ENCODE measurements at places on chromosomes 1 and 21.
A peak's percentile ranks its signal among the peaks of the same experiment; 100 is the strongest.

- no peak for DNase-seq
Observed at GRCh38 chr21:41124641-41125201, 43.2 kb upstream of the BACE2 start.

DNA sequence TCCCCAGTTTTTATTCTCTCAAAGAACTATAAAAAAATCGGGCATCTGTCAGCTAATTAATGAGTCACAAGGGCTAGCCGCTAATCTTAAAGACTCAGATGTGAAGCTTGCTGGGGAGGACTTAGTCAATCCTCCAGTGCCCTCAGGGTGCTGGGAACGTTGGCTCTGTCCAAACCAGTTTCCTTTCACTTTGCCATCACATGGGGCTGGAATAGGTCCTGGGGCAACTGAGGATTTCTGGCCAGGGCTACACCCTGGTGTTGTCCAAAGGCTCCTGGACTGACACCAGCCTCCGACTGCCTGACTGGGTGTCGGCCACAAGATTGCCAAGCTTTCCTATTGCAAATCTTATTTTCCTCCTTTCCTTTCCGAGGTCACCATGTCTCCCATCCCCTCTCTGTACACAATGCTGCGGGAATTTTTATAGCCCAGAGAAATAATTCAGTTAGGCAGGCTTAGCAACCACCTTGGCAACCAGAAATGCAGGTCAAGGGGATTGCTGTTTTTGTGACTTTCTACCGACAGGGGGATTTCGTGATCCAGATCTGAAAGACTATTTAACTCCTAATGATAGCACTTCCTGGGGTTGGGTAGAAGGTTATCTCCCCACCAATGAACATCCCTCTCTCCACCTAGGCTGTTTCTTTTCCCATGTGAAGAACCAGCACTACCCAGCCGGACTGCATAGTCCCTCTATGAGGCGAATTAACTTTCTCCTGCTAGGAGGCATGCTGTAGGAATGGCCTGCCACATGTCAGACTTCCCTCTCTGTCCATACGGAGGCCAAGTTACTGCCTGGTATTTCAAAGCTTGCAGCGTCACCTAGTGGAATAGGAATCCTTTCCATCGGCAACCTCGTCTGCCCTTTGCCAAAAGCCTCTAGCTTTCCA lies 29.9 kb upstream of the CTBS start:
- DNase-seq, result peak; percentile 76

DNA sequence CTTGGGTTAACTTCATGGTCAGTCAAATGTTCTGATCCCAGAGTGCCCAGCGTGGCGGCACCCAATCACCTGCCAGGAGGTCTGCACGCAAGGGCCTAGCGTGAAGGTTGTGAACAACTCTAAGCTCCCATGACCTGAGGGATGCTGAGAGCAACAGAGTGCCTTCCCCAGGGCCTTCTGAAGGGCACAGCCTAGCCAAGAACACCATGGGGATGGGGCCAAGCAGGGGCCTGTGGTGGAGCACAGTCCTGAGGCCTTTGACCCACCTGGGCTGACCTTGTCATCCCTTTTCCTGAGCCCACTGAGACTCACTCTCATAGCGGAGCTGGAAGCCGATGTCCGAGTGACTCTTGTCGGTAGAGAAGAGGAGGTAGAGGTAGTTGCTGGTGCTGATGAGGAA lies 138.8 kb upstream of the HMGB4 start:
- no peak for DNase-seq

DNA sequence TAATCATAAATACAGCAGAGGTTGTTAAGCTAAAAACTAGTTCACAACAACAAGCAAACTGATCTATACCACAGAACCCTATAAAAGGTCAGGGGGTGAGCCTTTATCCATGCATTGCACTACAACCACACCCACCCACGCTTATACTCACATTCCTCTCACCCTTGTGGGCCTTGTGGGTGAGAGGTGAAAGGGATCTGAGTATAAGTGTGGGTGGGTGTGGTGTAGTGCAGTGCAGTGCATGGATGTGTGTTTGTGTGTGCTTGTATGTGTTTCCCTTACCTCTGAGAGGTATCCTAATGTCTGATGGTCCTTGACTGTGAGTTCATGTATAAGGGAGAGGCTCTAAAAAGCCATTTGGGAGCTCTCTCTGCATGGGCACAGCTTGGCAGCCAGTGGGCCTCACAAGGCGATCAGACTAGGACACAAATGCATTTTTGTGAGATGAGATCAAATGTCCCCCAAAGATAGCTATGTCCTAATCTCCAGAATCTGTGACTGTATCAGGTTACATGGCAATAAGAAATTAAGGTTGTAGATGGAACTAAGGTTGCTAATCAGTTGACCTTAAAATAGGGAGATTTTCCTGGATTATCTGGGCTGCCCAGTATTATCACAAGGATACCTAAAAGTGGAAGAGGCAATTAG lies 95.5 kb upstream of the DPT start:
- no peak for DNase-seq

DNA sequence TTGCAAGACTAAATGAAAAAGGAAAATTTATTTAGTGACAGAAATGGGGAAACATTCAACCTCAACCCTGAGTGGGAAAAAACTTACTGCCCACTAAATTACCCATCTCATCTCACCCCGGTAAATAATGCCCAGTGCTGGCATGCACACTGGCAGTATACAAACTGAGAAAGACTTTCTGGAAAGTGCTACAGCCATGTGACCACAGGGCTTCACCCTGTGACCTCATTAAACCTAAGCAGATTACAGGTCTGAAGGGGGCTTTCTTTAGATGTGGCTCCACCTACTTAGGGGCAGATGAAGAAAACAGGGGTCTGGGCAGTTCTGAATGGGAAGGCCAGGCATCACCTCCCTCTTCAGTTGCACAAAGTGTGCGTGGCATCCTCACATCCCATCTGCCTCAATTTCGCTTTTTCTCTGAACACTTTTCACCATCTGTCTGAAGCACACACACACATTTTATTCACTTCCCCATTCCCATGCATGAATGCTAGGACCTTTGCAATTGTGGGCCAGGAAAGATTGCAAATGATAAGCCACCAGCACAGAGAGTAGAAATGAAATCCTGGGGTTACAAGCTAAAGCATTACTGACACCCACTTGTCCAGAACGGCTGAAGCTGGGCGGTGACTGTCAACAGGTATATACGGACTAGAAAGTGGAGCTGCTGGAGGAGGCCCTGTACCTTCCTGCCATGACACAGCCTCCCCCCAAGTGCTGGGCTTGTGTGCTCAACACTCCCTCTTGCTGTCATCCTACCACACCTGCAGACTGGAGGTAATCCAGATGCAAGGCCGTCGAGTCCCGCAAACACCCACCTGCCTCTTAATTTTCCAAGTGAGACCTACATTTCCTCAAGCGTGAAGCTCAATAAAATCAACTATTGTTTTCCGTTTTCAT lies 2.7 kb downstream of the NADK start:
- DNase-seq, result no peak

DNA sequence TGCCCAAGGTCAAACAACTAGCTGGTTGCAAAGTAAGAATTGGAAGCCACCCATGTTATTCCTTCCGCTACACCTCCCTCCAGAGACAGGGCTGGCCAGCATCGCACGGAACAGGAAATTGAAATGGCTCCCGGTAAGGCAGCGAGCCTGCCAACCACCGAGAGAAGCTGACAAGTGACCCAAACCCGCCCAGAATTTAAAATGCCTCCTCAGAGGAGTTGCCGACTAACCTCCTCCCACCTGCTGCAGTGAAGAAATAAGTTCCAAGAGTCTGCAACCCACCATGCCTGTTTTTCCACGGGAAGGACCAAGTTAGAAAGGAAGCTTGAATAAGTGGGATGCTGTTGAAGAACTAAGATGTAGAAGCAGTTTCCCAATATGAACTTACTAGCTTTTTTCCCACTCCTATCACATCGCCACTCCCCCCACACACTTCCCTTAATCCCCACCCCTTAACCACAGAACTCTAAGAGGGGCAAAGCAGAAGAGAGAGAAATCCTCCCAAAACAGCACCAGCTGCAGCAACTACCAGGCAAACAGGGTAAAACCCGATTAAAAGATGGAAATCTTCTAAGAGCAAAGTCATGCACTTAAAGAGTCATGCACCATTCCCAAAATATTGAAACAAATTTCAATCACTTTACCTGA lies 78.6 kb downstream of the TIAM1 start:
- no peak for DNase-seq

DNA sequence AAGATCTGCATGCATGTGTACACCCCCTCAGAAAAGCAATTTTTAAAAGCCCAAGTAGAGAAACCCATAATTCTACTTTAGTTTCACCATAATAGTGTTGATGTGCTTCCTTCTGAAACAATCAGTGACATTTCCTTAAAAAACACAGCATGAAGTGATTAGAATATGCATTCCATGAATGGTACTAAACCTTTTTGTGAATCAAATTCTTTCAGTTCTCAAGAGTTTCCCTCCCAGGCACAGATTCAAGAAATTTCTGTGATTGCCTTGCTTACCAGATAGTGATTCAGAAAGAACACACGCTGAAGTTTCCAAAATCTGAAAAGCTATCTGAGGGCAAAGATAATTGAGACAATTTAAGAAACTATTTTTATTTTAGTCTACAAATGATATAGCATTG lies 136.4 kb upstream of the ADGRL2 start:
- no peak for DNase-seq

- no peak for DNase-seq
Observed at GRCh38 chr1:108686614-108687313, 5.3 kb upstream of the PRPF38B start.

DNA sequence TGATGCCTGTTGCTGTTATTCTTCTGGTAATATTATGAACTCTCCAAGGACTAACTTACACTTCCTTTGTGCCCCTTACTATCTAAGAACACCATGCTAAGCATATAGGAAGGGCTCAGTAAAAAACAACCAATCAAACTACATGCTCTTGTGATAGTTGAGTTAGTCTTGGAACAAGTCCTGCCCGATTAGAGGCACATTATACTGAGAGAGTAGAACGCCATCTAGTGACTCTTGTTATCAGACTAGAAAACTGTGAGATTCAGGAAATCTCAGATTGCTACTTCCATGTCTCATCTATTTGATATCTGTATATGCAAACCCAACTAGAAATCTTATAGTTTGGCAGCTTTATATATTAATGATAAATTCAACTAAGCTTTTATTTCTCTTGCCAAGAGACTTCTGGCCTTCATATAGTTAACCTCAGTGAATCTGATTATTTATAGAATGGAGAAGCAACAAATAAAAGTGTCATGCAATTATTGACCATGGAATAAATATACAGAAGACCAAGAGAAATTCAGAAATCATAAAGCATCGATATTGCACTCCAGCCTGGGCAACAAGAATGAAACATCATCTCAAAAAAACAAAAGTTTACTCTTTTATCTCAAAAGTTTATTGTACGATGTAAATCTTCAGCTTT lies 7.8 kb upstream of the SRRM1 start:
- DNase-seq, result no peak

DNA sequence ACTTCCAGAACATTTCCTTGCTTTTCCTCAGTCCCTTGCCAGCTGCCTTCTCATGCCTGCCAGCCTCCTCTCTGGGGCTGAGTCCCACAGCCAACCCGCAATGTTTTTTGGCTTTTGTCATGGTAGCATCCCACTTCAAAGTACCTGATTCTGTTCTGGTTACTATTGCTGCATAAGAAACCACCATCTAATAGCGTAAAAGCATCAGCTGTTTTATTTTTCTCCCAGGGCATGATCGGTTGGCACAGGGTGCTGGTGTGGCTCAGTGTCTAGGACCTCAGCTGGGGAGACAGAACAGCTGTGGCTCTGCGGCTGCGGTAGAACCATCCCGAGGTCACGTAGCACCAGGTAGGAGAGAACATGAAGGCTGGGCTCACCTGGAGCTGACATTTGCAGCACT lies 8.9 kb upstream of the PRMT2 start:
- DNase-seq, result no peak

DNA sequence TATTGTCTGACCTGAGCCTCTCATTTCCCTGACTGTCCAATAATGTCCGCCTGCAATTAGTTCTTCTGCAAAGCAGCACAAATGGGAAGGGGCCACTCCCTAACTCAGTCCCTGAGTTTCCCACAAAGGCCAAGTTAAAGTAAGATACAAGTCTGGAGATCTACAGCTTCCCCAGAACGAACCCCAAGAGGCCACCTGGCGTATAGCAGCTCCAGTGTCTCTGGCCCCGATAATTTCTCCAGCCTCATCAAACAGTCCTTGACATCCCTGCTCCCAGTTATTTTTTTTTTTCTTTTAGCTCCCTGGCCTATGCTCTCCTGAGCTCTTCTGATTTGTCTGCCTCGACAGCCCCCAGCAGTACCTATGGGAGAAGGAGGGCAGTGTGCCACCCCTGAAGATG lies 8.1 kb upstream of the ACKR1 start:
- DNase-seq, result no peak

DNA sequence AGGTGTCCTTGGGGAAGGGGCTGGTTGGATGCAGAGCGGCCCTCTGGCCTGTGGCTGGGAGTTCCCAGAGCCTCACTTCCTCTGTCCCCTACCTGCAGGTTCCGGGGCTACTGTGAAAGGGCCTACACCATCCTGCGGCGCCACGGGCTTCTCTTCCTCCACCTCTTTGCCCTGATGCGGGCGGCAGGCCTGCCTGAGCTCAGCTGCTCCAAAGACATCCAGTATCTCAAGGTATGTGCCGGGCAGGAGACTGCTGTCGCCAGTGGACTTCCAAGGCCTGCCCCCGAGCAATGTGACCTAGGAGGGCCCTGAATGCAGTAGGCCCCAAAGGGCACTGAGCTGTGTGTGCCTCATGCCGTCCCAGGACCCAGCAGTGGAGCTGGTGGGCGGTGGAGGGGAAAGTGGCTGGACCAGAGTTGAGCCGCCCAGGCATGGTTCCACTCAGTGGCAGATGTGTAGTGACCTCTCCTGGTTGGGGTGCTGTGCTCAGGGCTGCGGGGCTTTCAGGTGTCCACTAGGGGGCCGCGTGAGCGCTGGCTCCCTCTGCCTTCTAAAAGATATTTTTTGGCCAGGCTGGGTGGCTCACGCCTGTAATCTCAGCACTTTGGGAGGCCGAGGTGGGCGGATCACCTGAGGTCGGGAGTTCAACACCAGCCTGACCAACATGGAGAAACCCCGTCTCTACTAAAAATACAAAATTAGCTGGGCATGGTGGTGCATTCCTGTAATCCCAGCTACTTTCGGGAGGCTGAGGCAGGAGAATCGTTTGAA lies 73.4 kb downstream of the PIK3CD start:
- no peak for DNase-seq

GRCh38 chr1:165695031-165695430 lies 3.3 kb downstream of the ALDH9A1 start:
- DNase-seq, result no peak

GRCh38 chr1:241972703-241973369 lies 15.3 kb downstream of the BECN2 start:
- no peak for DNase-seq

- DNase-seq, result no peak
Observed at GRCh38 chr1:112256411-112256810, 139.6 kb upstream of the CTTNBP2NL start.

DNA sequence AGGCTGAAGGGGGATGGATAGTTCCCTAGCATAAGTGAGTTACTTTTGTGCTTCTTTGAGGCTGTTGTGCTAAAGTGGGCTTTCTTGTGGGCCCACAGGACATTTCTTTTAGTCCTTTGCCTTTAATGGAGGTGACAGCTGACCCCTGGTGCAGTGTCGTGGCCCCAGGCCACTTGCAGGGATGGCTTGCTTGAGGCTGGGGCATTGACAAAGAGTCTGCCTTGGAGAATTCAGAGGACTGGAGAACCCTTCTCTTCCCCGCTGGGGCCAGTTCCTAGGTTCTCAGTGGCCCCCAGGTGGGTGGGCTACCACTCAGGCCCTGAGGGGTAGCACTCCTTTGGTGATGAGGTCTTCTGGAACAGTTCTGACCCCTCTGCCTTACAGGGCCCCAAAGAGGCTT lies 12.8 kb downstream of the ABCG1 start:
- DNase-seq, result no peak

All from RWPE2 (cell line).